Adrenal gland (tissue), 19 donors: ENCODE measurements at places on chromosomes 13 and 19. TPM values are rescaled to one million over a fixed set of nuclear protein-coding genes. Genes with fewer than 3 reads are reported as not detected.

Gene JUND
- polyA plus RNA-seq = 104 TPM

Gene PEAK3
- polyA plus RNA-seq = 0.27 TPM

Gene GGN
- 0.88 TPM for polyA plus RNA-seq

Gene ZNF441
- 4.4 TPM for polyA plus RNA-seq

Gene S1PR4
- 1.6 TPM for polyA plus RNA-seq
